ENCODE measurements at places on chromosomes 16 and 17. TPM values are rescaled to one million over a fixed set of nuclear protein-coding genes. Genes with fewer than 3 reads are reported as not detected.

The KRTAP9-3 gene
- total RNA-seq: not detected

GRCh38 chr17:5630434-5630833 lies 46.1 kb upstream of the NLRP1 start:
- DNase-seq: no peak

DNA sequence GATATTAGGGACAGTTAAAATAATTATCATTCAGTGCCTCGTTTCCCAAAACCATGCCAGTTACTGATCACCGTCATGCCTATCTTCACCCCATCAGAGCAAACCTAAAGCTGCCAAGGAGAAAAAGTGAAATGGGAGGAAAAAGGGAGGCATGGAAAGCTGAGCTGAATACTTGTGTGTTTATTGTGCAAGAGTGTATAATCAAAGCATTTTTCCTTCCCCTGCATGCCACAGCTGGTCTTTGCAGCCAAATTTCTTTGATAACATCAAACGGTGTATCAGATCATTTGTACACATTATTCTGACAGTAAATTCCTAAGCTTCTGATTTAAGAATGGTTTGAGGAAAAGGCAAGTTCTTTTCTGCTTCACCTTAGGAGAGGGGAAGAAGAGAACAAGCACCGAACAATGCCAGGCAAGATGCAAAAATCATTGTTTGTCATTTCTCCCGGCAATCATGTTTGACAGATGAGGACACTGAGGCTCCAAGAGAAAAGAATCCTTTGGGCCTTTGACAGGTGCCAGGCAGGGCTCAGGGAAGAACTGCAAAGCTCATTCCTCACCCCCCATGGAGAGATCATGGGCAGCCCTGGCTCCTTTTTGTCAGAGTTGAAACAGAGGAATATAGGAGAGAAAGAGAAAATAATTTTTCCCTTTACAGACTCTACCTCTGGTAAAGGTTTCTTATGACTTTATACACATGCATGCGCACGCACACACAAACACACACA lies 51.4 kb upstream of the ARHGAP44 start:
- DNase-seq: no peak

GRCh38 chr17:12429116-12429515 lies 236.6 kb upstream of the MYOCD start:
- no peak for DNase-seq

DNA sequence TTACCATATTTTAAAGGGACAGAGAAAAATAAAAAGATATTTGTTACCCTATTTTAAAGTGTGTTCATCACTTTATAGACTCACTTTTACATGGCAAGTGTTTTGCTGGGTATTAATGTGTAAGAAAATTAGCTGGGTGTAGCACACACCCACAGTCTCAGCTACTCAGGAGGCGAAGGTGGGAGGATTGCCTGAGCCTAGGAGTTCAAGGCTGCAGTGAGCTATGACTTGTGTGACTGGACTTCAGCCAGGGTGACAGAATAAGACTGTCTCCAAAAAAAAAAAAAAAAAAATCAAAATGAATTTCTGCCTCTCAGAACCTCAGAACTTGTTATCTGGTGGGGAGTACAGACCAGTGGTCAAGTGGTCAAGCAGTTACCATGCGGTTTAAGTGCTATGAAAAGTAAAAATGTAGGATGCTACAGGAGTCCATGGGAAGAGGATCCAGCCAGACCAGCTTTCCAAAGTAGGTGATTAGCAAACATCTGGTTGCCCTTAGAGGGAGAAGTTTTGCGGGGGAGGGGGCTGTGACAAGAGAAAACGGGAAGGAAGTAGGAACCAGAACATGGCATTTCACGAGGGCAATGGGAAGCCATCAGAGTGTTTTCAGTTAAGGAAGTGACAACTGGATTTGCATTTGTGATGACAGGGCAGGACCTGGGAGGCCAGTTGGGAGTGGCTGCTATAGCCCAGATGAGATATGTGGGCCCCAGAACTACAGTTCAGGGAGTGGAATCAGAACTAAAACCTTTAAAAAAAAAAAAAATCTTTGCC lies 13.9 kb downstream of the CNEP1R1 start:
- DNase-seq: no peak

DNA sequence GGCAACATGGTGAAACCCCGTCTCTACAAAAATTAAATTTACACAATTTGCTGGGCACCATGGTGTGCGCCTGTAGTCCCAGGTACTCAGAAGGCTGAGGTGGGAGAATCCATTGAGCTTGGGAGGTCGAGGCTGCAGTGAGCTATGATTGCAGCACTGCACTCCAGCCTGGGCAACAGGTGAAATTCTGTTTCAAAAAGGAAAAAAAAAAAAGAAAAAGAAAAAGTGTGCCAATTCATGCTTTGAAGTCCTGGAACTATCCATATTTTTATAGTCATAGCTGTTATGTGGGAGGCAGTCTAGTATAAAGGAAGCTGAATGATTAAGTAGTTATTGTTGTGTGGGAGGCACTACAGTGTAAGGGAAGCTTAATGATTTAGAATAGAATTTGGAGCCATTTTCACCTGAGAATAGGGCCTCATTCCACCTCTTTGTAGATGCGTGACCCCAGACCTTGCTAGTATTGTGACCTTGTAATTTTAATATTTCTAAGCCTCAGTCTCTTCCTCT lies 31.6 kb downstream of the IQCK start:
- no peak for DNase-seq

DNA sequence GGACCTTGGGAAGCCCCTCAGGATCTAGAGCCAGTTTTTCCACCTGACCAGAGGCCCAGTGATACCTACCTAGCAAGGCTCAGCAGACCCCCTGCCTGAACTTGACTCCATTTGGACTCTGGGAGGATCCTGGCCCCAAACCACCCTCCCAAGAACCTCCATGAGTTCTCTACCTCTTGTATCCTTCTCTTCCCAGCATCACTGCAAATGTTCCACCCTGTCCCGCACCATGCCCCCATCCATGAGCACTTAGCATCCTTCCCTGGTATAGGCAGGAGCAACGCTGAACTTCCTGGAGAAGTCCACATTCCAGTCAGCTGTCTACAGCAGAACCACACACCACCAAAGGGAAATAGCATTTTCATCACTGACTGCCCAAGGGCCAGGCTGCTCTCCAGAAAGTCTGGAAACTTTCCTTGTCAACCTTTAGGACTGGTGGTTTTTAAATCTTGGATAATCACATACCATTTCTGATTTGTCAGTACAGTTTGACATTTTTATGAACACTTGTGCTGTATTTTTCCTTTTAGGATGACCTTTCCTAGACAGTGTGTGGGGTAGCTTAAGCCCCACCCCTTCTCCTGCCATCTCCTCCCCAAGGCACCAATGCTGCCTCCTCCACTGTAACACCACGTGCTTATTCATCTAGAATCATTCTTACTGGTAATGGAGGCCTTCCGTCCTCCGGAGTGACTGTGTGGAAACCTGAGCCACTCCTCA lies 13.9 kb downstream of the EIF4A3 start:
- no peak for DNase-seq

GRCh38 chr17:8138374-8138671 lies 13.9 kb downstream of the PER1 start:
- DNase-seq: no peak

DNA sequence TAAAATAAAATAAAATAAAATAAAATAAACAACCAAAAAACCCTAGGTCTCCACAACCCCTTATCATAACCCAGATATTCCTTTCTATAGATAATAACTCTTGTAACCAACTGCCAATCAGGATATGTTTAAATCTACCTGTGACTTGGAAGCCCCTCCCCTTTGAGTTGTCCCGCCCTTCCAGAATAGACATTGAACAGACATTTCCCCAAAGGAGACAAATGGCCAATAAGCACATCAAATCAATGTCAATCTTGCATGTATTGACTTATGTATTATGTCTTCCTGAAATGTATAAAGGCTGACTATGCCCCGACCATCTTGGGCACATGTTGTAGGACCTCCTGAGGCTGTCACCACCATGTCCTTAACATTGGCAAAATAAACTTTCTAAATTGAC lies 1.5 kb upstream of the MAPK7 start:
- DNase-seq: no peak

DNA sequence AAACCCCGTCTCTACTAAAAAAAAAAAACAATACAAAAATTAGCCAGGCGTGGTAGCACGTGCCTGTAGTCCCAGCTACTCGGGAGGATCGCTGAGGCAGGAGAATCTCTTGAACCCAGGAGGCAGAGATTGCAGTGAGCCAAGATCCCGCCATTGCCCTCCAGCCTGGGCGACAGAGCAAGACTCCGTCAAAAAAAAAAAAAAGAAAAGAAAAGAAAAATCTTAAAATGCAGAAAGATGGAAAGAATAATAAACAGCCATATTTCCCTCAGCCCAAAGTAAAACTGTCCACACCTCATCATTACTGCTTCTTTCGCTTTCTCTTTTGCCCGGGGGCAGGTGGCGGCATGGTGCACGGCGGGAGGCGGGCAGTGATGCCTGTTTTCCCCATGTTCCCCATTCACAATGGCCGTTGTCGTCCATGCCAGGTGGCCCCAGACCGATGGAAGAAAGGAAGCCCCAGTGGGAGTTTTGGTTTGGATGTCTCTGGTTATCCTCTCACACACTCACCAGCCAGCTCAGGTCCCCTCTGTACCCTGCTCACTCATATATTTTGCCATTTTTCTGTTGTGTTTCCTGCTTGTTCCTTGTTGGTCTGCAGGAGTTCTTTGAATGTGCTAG lies 37.0 kb upstream of the PEMT start:
- no peak for DNase-seq

The LRRC46 gene
- 0.45 TPM for total RNA-seq

DNA sequence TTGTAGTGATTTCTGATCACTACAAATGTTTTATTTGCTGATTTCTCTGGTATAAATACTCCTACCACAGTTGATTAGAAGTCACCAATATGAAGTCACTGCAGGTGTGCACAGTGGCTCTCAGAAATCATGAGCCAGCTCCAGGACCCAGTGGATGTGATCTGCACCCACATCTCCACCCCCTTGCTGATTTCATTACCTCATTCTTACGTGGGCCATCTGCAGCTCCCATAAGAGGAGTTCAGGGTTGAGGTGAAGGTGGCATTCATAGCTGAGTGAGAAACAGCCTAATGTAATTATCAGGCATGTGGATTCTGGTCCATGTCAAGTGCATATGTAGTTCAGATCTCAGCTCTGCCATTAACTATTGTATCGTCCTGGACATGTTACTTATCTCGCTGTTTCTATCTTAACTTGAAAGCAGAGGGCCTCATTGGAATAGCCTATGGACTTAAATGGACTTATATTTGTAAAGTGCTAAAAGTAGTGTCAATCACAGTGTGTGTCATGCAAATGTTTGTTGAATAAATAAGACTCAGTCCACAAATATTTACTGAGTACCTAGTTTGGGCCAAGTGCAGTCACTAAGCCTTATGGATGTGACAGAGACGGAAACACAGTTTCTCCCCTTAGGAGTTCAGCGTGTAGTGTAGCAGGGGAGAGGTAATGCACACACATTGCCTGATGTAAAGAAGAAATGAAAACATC lies 40.7 kb upstream of the ZKSCAN2 start:
- no peak for DNase-seq

The PIK3R6 gene
- total RNA-seq: 0.52 TPM

The RASD1 gene
- total RNA-seq: 5.0 TPM

GRCh38 chr16:59126486-59126885 lies 392.4 kb upstream of the GOT2 start:
- DNase-seq: no peak

DNA sequence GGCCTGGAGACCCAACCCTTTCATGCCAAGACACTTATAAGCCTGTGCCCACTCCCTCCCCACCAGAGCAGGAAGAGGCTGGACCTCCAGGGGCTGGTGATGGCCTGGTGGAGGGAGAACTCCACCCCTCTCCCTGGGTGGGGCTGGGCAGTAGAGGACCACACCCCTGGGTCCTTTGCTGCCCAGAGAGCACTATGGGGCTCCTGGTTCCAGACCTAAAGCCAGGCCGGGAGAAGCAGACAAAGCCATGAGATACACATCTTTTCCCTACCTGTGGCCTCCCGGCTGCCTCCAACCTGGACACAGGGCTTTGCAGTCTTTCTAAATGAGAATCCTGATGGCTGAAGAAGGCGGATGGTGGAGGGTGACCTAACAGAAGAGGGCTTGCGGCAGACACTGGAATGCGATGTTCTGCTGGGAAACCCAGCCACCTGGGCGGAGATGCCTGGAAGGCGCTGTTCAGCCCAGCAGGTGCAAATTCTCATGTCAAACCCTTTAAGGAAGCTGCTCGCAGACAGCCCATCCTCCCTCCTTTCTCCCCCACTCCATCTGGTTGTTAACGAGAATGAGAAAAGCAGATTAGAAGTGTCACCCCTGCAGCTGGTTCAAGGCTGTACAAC lies 43.9 kb upstream of the KIFC3 start:
- no peak for DNase-seq

The CHST4 gene
- 0.26 TPM for total RNA-seq

DNA sequence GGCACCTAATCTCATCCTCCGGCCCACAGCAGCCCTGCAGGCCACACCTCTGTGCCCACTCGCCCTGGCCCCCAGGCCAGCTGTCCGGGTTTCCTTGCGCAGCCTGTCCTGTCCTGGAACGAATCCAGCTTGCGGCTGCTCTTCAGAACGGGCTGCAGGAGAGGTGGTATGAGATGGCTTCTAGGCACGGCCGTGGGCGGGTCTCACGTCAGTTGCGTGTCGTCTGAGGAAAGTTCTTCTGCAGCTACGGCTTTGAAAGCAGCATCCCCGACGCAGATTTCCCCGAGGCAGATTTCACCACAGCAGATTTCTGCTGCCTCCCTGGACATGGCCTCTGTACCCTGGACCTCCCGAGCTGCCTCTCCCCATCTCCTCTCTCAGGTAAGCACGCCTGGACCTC lies 18.2 kb downstream of the GALNS start:
- no peak for DNase-seq

DNA sequence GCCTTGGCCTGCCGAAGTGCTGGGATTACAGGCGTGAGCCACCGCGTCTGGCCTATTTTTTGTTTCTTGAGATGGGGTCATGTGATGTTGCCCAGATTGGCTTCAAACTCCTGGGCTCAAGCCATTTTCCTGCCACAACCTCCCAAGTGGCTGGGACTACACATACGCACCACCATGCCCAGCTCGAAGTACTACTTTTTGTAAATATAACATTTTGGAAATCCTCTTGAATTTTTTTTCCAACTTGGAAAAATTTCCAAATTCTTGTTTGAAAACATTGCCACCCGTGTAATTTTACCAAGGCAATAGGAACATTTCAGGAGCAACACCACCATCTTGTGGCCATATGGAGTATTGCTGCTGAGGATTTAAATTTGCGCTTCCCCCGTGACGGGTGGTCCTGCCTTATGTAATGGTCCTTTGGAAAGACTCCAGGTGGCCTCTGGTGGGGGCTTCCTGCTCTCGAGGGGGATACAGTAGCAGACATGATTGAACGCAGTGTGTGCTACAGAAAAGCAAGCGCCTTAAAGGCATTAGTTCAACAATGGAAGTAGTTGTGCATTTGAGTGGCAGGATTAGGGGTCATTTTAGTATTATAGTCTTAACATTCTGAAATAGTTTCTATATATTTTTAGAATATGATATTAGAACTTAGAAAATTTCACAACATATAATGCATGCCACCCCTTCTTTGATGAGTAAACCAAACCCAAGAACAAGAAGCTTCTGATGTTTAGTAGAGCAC lies 8.0 kb downstream of the FLYWCH1 start:
- peak; percentile 94 for DNase-seq
